ENCODE measurements at places on chromosomes 2 and 18.

DNA sequence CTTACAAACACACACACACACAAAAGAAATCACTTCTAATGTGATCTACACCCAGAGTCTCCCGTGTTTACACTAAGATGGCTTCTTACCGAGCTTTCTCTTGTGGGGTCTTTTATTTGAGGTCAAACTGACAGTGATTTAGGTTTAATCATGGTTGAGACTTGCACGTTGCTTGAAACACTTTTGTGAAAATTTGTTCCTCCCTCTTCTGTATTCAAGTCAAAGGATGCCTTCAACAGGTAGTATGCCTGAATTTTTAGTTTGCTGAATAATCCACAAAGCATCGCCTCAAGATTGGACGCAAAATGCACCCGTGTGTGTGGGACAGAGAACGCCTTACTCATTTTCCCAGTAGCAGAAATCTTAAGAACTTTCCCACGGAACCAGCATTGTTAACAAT lies 4.0 kb upstream of the ZNF516 start:
- no peak for DNase-seq

- DNase-seq: no peak
Measured at GRCh38 chr2:38740851-38741731, 10.1 kb downstream of the SRSF7 start.

GRCh38 chr18:9860682-9861081 lies 25.1 kb upstream of the TXNDC2 start:
- no peak for DNase-seq

GRCh38 chr2:223027442-223027841 lies 24.5 kb upstream of the KCNE4 start:
- DNase-seq: no peak

DNA sequence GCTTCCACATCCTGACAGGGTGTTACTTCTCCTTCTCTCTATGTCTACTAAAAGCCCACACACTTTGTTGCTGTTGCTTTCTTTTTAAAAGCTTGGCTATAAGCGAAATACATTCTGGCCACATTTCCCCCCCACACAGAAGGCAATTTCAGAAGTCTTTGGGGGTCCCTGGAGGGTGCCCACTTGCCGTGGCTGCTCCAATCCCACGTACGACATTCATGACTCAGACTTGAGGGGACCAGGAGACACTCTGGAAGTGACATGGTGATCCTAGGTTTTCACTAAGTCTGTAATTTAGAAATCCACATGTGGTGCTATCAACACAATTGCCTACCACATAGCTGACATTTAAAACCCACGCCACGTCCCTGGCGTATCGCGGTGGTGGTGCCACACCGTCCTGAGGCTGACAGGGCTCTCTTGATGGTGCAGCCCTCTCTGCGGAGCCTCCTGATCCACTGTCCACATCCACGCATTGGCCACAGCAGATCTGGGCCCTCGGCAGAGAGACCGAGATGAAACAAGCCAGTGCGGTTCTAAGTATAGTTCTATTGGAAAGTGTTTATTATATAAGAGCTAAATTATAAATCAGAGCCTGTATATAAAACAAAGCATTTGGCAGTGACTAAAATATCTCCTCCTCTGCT lies 42.4 kb downstream of the CYP27C1 start:
- DNase-seq: no peak

- peak; percentile 18 for DNase-seq
Measured at GRCh38 chr2:7430421-7430868, 513.2 kb downstream of the RNF144A start.

GRCh38 chr18:48852292-48852691 lies 98.5 kb downstream of the SMAD7 start:
- no peak for DNase-seq

GRCh38 chr2:86240251-86240650 lies 41.0 kb downstream of the MRPL35 start:
- DNase-seq: no peak

DNA sequence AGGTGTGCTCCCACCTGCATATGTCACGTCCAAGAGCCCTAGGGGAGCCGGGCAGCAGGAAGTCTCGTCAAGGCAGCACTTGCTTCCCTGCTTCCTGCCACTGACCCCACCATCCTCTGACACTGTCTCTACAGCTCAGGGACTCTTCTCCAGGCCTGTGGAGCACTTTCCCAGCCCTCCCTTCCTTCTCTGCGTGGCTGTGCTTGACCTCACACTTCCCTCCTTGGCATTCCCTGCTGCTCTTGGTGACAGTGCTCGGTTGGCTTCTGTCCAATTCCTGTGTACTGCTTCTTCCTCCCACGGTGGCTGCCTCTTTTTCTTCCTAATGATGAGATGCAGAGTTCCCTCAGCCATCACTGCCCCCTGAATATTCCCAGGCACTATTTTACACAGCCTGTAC lies 2.8 kb downstream of the CIDEA start:
- no peak for DNase-seq
